Stimulated activated CD4-positive, alpha-beta T cell treated with anti-CD3 and anti-CD28 coated beads, Interleukin-4, amount 100 ng/mL, for 4 hours (primary cell): ENCODE measurements at places on chromosomes 5 and 9.

DNA sequence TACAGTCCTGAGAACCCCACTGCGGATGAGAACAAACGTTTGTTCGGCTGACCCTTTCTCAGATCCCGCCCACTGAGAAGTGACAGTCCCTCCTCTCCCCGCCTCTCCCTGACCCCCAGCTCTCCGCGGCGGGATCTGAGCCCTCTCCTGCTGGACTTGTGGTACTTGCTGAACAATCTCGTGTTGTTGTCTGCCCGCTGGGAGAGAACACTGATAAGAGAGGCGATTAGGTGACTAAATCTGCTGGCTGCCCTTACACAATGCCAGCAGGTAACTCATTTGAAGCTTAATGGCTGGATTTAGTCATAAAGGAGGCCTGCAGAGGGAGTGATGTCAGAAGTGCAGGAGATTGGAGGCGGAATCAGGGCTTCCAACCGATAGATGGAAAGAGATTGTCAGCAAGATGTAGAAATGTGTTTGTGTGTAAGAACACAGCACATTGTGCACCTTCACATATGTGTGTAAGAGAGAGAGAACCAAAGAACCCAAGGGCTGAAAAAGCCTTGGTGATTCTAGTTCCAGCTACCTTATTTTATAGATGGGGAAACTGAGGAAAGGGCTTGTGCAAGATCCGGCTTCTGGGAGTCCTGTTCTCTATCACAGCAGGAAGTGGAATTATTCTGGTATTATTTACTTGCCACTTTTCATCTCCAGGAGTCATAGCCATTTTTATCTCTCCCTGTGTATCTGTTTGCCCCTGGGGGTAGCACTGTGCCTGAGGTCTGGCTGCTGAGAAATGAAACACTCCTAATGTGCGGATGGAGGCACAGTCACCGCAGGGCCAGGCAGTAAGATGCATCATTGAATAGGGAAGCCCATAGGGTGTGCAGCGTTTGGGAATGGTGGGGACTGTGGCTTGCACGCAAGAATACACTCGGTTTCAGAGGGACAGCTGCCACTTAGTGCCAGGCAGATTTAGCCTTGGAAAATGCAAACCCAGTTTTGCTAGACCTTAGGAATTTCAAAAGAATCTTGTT, 203.7 kb upstream of the MSX2 start:
- DNase-seq: no peak

GRCh38 chr5:66100851-66101250, 43.2 kb upstream of the SREK1 start:
- no peak for DNase-seq

- no peak for DNase-seq
Observed at GRCh38 chr5:127685662-127686061, 17.5 kb upstream of the CCDC192 start.

GRCh38 chr5:173598686-173599085, 17.8 kb downstream of the BOD1 start:
- DNase-seq: no peak

- no peak for DNase-seq
Observed at GRCh38 chr9:100211476-100211875, 112.4 kb downstream of the INVS start.

GRCh38 chr9:129887334-129888292, 52.4 kb downstream of the USP20 start:
- DNase-seq: peak; percentile 75

GRCh38 chr5:19987612-19988361, at the start of gene CDH18:
TSS of gene CDH18 (minus strand) at chr5:19988200. CDS start at chr5:19838986, 149,214 bp downstream.
- DNase-seq: no peak

GRCh38 chr9:129595311-129595741, 25.6 kb downstream of the C9orf50 start:
- DNase-seq: no peak

DNA sequence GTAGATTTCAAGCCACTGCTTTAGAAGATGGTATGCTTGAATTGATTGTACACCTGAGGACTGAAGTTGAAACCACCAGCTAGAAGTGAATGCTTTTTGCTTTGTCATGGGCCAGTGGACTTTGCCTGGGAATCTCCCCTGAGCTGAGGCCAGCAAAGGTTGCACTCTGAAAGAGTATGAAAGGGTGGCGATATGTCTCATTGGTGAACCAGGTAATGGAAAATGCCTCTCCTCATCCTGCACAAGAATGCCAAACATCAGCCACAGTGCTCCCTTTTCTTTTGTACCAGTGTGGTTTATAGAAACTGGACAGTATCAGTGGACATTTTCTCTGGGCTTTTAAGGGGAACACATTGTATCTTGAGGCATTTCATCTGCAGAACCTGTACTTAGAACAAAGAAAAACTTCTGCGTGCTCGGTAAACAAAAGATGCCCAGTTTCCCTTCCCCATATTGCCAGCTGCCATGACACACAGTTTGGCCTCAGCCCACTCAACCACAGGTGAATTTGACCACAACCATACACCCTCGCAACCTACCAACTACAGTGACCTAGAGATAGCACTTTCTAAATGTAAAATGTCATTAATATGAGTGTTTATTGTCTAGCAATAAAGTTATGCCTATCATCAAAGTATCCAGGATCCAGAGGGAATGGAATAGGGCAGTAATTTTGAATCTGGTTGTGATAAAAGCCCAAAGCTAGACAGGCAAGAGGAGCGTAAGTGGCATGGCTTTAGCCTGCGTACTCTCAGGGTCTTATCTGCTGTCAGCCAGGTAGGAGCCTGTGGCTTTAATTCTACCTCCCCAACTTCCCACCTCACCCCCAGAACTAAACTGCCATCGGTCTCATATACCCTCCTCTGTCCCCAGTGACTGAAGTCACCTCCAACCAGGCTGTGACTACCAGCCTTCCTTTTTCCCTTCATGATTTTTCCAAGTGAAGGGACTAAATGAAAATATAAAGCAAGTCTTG, 79.5 kb upstream of the LHFPL2 start:
- DNase-seq: no peak

DNA sequence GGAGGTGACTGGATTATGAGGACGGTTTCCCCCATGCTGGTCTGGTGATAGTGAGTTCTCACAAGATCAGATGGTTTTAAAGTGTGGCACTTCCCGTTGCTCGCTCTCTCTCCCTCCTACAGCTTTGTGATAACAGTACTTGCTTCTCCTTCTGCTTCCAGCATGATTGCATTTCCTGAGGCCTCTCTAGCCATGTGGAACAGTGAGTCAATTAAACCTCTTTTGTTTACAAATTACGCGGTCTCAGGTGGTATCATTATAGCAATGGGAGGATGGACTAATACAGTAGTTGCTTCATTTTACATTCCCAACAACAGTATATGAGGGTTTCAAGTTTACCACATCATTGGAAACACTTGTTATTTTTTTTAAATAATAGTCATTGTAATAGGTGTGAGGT, 937.3 kb upstream of the ARRDC3 start:
- no peak for DNase-seq

DNA sequence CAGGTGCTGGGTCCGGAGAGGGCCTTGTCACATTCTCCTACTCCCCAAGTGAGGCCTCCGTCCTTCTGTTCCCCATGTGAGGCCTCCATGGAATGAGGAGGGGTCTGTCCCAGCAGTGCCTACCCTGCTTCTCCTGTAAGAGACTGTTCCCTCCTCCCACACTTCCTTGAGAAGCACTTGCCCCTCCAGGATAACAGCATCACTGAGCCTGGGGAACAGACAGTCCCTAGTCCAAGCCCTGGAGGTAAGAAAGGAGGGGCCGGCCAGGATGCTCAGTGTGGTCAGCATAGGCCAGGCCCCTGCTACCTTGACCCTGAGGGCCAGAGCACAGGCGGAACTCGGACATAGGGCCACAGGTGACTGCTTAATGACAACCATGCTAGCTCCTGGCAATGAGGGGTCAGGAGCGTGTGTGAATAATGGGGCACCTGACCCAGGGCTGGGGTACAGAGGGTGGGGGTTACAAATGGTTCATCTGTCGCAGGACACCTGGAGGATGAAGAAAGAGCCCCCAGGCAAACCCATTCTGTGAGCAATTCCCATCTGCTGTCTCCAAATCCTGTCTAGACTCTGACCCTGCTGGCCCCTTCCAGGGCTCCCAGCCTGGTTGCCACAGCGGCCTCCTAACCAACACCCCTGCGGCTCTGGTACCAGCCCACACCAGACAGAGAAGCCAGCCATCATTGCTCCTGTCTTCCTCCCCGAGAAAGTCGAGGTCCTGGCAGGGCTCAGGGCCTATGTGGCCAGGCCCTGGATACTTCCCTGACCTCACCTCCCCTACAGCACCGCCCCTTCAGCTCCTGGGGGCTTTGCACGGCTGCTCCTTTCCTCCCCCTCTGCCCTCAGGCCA, 20.3 kb downstream of the RALGDS start:
- DNase-seq: no peak

DNA sequence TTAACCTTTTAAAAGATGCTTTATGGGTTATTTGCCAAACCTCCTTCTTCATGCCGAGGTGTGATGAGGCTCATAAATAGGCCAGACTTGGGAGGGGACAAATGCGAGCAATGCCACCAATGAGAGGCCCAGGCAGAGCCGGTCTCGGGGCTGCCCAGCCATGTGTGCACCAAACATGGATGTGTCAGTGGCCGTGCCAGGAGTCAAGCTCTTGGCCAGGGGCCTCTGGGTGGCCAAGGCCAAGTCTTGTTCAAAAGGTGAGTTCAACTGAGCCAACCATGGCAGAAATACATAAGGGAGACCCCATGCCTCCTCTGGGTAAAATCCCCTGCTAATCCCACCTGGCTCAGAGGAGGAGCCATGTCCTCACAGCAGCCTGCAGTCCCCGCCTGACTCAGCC, 10.9 kb upstream of the LCN15 start:
- no peak for DNase-seq

DNA sequence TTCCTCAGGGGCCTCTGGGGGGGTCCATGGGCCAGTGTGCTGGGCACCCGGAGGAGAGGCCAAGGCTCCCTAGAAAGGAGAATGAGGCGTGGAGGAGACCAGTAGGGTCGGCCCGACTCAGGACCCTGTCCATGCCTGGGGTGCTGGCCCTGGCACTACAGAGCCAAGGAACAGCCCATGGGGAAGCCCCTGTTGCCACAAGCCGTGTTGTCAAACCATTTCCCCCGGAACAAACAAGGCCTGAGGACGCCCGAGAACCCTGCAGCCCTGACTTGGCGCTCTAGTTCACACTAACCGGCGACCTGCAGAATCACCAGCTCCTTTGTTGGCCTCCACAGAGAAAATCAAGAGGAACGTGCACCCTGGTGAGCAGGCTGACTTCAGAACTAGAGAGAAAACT, 41.6 kb upstream of the SLC12A7 start:
- no peak for DNase-seq

GRCh38 chr5:173742432-173742816, 126.0 kb upstream of the BOD1 start:
- no peak for DNase-seq

GRCh38 chr9:69798744-69799143, 21.9 kb upstream of the CFAP95 start:
- no peak for DNase-seq

DNA sequence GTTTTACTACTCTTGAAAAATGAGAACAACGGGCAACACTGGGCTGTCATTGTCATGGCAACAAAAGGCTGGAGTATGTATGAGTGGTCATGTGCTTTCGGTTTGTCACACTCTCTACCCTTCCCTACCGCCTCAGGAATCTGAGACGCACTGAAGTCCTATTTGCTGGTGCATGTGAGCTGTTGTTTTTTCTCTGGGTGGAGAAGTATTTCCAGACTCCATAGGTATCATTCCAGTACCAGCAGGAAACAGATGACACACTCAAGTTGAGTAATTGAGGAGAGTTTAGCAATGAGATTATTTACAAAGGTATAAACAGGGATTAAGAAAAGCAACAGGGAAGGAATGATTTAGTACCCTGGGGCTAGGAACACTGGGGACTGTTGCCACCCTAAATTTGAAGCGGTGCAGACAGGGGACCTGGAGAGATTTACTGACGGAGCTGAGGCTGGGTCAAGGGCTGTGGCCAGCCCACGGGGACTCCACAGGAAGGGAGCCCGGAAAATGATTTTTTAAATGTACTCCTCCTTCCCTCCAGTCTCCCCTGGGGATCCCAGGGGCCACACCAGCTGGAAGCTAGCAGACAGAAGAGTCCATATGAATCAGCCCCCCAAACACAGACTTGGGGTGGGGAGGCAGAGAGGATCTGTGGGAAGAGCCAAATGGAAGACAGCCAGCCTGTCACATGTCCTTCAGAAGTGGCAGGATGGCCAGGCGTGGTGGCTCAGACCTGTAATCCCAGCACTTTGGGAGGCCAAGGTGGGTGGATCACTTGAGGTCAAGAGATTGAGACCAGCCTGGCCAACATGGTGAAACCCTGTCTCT, 13.2 kb upstream of the ZBTB43 start:
- DNase-seq: no peak

DNA sequence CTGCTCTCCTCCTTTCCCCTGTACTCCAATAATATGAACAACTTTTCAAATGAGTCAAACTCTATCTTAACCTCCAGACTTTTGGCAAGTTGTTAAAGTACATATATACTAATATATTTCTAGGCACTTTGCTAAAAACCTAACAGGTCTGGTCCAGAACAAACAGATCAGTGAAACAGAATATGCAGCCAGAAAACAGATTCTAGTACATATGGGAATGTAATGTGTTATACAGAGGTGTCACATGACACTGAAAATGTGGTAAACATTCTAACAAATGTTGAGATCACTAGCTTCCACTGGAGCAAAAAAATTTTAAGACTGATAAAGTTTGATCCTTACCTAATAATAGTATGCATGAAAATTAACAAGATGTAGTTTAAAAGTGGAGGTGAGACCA, 136.9 kb downstream of the OR2K2 start:
- DNase-seq: no peak

GRCh38 chr9:132293145-132293721, 61.6 kb downstream of the SETX start:
- DNase-seq: no peak

DNA sequence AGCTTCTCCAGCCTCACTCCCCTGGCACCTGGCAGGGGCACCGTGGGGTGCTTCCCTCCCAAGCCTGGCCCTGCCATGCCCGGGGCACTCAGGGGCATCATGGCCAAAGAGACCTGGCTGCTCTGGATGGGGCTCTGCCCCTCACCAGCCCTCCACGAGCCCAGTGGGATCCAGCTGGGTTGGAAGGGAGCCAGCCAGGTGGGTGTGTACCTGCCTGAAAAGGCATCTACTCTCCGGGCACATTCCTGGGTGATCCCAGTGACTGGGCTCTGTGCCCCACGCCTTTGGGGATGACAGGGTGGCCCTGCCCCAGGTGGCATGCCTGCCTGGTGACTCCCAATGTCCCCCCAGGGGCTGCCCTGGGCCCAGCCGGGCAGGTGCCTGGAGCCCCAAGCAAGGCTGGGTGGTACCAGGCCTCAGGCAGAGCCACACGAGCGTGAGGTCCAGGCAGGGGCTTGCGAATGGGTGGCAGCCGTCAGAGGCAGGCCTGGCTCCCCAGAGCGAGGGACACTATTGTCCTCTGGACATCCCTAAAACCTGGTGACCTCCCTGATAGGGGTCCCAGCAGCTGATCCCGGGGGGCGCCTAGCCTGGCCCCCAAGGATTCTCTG, 777 bp downstream of the GPSM1 start:
- no peak for DNase-seq

- DNase-seq: no peak
Observed at GRCh38 chr9:115404311-115404710, 286.4 kb upstream of the TNC start.

DNA sequence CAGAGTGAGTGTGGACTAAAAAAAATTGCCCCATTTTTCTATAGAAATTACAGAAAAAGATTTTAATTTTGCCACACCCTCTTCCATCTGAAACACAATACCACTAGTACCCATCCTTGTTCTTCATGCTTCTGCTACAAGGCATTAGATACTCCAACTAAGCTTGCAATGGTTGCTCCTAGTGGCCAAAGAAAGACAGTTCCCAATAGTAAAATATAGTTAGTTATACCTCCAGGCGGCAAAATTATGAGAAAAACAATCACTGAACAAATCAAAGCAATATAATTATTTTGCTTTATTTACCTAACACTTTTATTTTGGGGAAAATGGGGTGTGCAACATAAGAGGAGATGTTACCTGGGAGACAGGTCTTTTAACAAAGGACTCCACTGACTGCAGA, 101.2 kb downstream of the RAPGEF6 start:
- DNase-seq: no peak
